Fibroblast of skin of right quadriceps (primary cell): ENCODE measurements at places on chromosomes 1 and 21.

DNA sequence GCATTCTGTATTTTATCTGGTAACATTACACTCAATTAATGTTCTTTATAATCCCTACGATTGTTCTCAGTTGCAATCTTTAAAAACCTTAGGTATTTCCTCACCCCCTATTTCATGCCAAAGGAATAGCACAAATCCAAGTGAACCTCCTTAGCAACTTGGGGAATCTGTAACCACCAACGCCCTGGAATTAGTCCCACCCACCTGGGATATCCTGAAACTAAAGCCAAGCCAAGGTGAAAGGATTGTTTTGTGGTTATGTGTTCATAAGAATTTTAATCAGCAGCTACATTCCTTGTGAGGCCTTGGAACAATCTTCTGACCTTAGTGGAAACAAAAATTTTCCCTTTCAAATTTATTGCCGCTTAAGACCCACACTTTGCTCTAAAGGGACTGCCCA lies 908.7 kb downstream of the TTLL7 start:
- peak; percentile 8 for DNase-seq

DNA sequence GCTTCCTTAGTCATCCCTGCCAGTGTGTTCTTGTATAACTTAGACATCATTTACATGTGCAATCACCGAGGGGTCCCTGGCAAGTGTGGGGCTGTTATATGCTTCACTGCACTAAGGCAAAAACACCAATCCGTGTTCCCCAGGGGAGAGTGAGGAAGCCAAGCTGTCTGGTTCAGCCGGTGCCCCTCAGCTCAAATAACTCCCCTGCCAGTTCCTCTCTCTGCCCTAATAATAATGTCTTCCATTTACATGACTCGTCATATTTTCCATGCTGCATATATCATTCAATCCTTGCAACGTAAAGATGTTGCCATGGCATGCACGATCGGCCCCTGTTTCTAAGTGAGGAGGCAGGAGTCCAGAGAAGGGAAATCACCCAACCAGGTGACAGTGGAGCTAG lies 24.4 kb upstream of the NDC1 start:
- no peak for DNase-seq

- DNase-seq = no peak
Measured at GRCh38 chr1:95653618-95654017, 419.6 kb downstream of the RWDD3 start.

DNA sequence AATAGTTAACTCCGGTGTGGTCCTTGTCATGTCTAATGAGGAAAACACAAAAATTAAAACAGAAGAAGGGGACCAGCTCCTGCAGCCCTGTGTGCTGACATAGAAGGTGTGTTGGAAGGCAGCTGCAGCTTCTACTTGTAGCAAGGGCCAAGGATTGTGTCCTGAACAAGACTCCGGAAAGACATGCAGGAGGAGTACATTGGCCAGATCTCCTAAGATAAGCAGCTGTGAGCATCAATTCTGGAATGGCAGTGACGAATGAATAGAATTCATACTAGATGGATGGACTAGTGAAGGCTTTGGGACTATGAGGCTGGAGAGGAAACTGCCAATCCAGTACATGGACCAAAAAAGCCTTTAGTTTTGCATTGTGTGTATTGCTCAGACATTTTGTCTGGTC lies 19.3 kb downstream of the RPS6KA1 start:
- DNase-seq = no peak

GRCh38 chr1:234691567-234691966 lies 81.6 kb upstream of the IRF2BP2 start:
- peak; percentile 57 for DNase-seq

DNA sequence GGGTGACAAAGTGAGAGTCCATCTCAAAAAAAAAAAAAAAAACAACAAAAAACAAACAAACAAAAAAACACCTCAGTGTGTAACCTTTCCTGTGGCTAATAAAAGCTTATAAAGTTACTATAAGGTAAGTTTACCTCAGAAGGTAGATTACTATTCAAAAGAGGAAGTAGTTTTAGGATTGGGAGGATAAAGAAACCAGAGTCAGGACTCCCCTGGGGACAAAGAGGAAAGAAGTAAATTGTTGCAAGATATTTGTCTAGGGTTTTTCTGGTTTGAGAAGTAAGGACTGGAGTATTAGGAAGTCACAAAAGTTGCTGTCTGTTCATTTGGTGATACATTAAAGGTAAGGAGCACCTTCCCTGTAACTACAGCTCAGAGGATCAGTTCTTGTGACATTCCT lies 23.8 kb upstream of the CENPF start:
- no peak for DNase-seq

DNA sequence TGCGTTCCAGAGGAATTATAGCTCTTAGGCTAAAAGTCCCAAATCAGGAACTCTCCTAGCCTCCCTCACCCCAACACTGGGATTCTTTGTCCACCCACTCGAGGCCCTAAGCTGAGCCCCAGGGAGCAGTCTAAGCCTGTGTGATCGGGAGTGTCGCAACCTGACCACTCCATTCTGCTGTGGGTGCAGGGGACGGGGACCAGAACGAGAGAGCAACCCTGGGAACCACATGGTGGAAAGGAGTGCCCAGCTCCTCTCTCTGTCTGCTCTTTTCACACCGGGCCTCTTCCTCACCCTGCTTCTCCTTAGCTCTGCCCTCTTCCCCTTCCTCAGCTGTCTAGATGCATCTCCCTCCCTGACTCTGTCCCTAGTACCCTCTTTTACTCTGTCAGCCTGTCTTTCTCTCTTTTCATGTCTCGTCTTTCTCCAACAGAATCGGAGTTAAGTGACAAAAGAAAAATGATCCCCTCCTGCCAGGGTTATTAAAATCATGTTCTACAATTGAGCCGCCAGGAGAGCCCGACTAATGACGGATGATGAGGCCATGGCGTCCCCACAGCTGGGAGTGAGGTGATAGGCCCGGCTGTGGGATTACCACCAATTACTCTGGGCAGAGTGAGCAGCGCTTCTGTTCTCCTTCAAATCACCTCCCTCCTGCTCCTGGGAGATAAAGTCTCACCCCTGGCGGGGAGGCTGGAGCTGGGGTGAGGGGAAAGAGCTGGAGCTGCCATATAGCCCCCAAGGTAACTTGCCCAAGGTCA lies 34.5 kb upstream of the CSF3R start:
- DNase-seq = no peak

DNA sequence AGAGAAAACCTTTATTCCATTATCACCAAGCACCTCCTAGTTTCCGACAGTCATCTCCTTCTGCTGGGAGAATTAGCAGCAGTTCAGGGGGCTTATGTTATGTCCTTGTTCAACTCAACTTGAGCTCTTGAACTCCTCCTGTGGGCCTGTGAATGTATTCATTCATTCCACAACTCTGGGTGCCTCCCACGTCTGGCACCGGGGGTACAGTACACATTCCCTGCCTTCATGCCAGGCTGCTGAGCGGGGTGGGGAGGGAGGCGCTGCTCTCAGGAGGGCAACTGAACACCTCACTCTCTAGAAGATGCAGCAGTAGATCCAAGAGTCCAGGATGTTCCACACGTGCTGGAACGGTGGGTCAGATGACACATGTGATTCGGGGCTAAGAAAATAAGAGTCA lies 4.3 kb upstream of the MX2 start:
- no peak for DNase-seq

DNA sequence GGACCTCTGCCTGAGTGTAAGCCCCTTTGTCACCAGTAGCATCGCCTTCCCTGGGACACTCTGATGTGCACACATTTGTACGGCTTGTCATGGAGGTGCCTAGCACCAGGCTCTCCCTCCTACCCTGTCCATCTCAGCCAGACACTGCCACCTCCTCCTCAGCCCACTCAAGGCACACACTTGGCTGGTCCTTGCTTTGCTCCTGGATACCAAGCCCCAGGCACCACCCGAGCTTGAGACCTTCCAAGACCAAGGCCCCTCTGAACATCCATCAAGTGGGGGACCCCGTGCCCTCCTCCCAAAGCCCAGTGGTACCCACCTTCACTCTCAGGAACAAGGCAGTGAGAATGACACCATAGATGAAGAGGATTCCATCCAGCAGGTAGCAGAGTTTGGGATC lies 78.0 kb downstream of the CD247 start:
- DNase-seq = no peak

DNA sequence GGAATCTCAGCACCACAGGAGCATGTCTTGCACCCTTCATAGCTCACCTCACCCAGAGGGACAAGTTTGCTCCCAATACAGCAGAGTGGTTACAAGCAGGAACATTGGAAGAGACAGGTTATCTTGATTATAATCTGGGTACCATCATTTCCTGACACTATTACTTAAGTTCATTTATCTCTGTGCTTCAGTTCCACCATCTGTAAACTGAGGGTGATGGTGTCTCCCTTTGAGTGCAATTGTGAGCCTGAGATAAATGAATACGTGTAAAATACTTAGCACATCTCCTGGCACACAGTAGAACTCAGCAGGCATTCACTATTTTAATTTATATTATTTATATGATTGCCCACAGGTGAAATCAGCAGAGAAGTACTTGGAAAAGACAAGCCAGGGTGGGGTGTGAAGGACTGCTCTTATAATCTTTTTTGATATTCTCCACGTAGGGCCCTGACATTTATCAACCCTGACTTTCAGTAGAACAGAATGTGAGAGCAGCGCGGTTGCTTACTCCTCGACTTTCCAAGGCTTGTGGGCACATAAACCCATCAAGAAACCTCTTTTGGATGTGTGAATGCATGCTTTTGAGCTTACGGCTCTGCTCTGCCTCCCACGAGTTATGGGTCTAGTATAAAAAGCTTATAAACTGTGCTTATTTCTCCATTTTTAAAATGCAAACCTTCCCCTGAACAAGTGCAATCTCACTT lies 34.9 kb downstream of the DUSP10 start:
- DNase-seq = no peak

DNA sequence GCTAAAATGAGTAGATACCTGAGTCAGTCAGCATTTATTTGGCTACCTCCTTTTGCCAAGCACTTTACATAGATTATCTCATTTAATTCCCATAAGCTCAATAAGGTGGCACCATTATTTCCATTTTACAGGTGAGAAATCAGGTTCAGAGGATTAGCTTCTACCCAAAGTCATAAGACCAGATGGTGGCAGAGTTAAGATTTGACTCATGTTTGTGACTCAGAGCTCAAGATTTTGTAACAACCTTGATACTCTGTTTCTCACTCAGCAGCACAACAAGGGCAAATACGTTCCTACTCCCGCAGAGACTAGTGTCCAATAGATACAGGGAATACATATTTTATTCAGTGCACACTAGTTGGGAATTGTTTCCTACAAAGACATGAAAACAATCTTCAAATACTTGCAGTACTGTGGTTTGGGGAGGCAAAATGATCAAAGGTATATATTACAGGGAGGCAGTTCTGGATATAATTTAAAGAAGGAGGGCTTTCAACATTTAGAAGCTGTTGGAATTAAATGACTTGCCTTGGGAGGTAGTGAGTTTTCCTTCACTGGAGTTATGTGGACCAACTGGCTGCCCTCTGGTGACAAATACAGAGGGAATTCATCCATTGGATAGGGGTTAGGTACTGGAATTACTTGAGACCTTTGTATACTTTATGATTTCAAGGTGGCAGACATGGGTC lies 3.6 kb downstream of the LEPR start:
- peak; percentile 85 for DNase-seq

- peak; percentile 92 for DNase-seq
Measured at GRCh38 chr1:89953131-89953626, 41.7 kb upstream of the ZNF326 start.
